T-cell (primary cell): ENCODE measurements at places on chromosomes 3 and 15.

DNA sequence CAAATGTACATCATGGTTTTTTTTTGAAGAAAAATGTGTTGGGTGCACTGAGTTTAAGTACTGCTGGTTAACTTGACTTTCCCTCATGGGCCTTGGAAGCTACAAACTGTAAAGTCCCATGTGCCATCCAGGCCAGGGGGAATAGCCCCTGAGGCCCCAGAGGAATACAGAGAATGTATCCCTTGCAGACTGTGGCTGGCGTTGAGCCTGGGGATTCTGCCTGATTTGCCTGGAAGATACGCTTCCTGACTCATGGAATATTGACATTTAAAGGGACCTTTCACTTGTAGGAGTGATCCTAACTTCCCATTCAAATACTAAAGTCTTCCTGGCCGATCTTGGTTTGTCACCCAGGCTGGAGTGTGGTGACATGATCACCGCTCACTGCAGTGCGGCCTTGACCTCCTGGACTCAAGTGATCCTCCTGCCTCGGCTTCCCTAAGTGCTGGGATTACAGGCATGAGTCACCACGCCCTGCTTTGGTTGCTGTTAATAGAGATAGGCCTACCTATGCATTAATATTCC lies 42.0 kb downstream of the ADAMTSL3 start:
- DNase-seq, result no peak

DNA sequence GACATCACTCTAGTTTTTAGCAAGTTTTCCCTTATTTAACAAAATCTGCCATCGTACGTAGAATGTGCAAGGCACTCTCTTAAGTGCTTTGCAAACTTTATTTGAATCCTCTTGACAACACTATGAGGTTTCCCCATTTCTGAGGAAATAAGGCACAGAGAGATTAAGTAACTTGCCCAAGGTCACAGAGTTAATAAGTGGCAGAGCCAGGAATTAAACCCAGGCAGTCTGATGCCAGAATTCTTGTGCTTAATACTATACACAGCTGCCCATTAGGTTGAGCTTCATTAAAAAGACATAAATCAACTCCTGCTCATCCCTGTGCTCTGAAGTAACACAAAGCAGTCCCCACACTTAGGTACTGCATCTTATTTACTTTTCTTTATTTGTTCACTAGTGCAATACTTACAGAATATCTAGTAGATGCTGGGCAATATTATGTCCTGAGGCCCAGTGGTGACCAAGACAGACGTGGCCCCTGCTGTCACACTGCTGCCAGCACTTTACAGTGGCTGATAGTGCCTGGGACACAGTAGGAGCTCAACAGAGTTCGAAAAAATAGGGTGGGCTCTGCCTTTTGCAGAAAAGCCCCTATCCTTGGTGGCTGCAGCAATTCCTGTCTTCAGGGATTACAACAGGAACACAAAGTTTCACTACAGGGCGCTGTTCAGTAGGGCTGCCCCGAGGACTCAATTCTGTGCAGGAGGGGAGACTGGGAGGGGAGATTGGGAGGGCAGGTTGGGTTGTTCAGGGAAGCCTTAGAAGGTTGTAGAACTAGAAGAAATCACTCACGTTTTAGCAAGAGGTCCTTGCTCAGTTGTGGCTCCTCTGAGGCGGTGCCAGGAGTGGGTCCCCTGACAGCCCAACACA lies 138.3 kb upstream of the TPM1 start:
- peak; percentile 16 for DNase-seq

- no peak for DNase-seq
These were observed 115.2 kb downstream of the ANO10 start for GRCh38 chr3:43506644-43507043.

GRCh38 chr3:111392894-111393398 lies 149.1 kb upstream of the CD96 start:
- peak; percentile 61 for DNase-seq

GRCh38 chr3:195441992-195442572 lies 738 bp downstream of the ACAP2 start:
- peak; percentile 42 for DNase-seq

- no peak for DNase-seq
These were observed 96.1 kb downstream of the STAC start for GRCh38 chr3:36476286-36476942.

GRCh38 chr15:80152896-80153876 lies at the start of gene FAH:
TSS of gene FAH (plus strand) at chr15:80152999. CDS start at chr15:80153055, 56 bp downstream.
- peak; percentile 34 for DNase-seq

GRCh38 chr3:141392897-141393734 lies 24.8 kb downstream of the ZBTB38 start:
- no peak for DNase-seq

DNA sequence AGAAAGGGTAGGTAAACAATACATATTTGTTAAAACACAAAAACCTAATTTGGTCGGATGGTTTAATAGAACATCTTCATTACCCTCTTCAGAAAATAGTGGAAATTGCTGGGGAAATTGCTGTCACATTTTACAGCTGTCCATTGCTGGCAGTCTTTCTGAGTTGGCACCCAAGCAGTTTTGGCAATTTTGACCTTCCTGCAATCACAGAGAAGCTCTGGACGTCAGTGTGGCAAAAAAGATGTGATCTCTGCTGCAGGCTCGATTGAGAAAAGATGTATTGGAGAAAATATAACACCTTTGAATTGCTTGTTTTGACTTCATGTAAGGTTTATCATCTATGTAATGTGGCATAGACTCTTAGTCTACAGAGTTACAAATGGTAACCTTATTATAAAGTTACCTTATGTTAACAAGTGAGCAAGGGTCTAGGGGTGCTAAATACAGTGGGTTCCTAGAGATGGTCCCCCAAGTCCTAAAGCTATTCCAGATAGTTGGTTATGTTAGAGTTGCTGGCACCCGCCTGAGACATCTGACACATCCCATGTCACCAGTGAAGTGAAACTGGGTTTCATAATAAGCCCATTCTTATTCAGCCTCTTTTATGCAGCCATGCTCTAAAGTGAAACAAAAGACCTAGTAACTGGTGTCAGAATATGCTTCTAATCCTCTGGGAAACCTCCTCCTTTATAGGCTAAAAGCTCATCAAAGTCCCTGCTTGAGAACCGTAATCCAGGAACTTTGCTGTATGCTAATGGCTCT lies 14.0 kb downstream of the UBE2E1 start:
- no peak for DNase-seq

GRCh38 chr3:143123353-143123984 lies 3.9 kb downstream of the CHST2 start:
- no peak for DNase-seq

DNA sequence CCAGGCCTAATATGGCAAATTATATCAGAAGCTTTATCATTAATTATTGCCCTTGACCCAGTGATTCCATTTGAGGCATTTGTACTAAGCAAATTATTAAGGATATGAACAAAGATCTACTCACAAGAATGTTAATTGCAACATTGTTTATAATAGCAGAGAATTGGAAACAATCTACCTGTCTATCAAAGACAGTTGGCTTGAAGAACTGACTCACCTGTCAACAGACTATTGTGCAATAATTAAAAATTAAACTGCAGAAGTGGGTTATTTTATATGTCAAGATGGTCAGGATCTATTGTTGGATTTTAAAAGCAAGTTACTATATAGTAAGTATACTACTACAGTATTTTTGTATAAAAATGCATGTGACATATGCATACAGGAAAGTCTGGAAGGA lies 6.7 kb upstream of the FETUB start:
- no peak for DNase-seq

GRCh38 chr3:58725326-58725853 lies 58.8 kb upstream of the FAM3D start:
- DNase-seq, result no peak

GRCh38 chr3:115325539-115325938 lies 178.5 kb upstream of the ZBTB20 start:
- DNase-seq, result no peak

DNA sequence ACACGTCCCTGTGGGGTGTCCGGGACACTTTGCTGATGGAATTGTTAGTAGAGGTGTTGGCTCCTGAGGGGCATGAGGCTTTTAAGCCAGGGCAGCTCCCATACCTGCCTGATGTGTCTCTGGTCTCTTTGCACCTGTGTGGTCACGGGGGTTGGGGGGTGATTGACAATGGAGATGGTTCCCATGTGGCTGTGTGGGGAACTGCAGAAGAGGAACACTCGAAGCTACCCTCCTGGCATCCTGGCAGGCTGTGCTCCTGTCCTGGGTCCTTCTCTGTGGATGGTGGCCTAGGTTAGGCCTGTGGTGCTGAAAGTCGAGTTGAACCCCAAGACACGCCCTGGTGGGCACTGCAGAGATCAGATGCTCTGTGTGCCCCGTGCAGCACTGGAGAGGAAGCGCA lies 73.4 kb downstream of the HMCES start:
- no peak for DNase-seq
